ENCODE measurements at places on chromosomes 3 and 15. TPM values are rescaled to one million over a fixed set of nuclear protein-coding genes. Genes with fewer than 3 reads are reported as not detected.

DNA sequence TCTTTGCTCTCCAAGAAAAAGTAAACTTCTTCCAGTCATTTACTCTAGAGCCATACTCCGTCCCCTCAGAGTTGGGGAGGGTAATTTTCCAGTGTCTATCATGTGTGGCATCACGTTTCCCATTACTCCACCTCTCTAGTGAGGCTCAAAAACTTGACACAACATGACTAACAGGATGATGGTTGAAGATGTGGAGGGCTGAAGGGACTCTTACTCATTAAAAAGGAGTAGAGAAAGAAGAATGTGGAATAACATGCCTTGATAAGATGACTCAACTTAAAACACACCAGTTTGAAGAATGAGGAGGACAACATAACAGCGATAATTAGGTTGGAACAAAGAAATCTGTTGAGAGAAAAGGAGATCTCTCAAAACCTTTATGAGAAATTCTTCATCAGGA is 894.3 kb downstream of the OTOL1 start:
- no peak for DNase-seq

DNA sequence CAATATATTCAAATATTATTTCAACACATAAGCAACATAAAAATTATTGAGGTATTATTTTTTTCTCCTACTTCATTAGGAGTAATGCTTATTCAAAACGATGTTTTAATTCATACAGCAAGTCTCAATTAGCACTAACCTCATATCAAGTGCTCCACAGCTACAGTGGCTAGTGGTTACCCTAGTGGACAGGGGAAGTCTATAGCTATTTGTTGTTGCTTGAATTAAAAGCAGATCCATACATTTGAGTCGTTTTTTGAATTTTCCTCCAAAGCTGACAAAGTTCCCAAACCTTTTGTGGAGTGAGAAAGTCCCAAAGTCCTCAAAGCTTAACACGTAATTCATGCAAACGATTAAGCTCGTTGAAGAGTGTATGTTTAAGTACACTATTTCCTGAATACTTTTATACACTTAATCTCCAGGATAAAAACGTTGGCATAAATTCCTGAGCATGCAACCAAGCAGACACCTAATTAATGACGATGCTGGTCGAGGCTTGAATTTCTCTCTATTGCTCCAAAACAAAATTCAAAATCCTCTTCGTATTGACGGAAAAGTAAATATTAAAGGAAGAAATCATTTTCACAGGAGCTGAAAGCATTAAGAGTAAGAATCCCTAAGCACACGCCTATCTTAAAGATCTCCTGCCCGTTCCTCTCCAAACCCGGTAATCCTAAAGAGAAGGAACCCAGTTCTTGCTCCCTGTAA is 985 bp downstream of the VPS13C start:
- DNase-seq, result no peak

DNA sequence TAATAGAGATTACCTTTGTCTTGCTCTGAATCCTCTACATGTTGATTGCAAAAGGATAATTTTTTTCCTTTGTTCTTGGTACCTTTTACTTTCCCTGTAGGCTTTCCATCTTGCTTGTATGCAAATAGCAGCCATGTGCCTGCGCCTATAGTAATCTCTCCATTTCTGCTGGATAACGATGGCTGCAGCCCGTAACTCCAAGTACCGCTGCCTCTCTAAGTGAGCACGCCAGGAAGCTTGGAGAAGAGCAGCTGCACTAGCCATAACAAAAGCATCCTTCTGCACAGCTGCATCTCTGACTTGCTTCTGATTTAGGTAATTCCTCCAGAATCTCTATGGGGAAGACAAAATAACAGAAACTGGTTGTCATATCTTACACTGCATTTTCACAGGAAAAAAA is 89.3 kb downstream of the NR2E3 start:
- DNase-seq, result no peak

DNA sequence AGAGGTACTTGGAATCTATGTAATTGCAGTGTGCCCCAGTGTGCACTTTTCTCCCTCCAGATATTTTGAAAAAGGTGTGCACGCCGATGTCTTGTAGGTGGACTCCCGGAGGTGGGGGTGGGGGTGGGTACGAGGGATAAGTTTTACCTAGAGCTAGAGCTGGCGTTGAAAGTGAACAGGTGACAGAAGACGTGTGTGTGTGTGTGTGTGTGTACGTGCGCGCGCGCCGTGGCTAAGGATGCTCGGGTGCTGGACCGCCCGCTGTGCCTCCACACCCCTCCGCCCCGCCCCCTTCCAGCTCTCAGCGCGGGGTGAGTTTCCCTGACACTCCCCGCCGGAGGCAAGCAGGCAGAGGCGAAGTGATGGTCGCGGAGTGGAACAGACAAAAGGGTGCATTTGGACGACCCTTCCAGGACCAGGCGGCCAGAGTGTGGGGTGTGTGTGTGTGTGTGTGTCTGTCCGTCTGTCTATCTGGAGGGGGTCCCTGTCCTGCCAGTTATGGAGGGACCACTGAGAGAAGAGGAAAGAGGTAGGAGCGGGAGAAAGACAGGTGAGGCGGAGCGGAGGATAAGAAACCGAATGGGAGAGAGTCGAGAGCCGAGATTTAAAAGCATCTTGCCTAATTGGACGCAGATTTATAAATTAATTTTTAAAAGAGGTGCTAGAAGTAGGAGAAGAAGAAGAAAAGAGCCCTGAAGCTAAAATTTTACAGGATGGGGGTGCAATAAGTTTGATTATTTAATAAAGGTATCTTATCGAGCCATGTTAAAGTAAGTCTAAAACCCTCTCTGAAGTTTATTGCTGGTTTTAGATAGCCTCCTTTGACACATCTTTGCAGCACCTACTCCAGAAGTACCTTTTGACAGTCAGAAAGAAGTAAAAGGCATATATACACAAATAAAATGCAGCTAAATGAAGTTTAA is 335.8 kb upstream of the THRB start:
- DNase-seq, result peak; percentile 38

DNA sequence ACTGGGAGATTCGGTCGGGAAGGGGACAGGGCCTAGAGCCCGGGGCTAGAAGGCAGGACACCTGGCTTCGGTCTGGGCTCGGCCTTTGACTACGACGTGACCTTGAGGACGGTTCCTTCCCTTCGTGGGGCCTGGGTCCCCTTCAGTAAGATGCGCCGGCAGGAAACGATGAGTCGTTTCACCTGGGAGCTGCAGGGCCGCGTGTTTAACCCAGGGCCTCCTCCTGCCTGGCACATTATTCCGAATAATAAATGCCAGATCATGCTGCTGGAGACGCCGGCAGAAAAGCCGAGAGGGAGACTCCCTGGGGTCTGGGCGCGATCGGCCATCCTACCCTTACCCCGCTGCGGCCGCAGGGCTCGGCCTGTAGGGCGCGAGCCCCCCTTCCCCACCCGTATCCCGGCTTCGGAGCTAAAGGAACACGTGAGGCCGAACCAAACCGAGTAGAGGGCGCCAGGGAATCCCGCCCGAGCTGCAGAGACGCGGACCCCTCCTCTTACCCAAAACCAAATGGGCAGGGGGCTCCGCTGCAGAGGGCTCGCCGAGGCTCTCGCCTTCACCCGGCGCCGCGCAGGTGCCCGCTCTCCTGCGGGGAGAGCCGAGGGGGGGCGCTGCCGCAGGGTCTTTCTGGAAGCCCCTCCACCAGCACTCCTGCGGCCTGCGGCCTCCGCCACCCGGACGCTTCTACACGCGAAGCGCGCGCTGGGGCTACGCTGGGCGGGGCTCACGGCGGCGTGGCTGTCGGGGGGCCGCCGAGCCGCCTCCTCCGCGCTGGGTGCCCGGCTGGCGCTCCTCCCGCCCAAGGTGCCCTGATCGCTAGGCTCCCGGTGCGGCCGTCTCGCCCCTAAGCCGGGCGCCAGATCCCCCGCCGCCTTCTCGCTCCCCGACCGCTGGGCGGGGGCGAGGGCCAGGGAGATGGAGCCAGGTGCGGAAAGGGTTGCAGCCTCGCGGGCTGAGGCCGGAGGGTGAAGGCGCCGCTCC is at the start of gene BDH1:
TSS of gene BDH1 (minus strand) at position 688 of the 981 bp plus-strand sequence. CDS start 9,525 bp downstream, outside the sequence.
- no peak for DNase-seq

DNA sequence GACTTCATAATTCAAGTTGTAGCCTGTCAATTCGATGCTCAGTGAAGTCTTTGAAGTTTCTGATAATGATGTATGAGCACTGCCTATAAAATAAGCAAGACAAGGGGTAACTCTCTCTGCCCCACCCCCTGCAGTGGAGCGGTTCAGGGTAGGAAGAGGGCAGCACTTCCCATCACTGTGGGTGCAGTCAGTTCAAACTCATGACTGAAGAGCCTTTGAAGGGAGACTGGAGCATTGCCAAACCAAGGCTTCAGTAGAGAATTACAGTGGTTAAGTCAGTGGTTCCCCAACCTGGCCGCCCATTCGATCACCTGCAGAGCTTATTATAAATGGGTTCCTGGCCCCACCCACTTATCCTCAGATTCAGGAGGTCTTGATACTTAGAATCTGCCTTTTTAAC is 190.6 kb downstream of the SHQ1 start:
- no peak for DNase-seq

DNA sequence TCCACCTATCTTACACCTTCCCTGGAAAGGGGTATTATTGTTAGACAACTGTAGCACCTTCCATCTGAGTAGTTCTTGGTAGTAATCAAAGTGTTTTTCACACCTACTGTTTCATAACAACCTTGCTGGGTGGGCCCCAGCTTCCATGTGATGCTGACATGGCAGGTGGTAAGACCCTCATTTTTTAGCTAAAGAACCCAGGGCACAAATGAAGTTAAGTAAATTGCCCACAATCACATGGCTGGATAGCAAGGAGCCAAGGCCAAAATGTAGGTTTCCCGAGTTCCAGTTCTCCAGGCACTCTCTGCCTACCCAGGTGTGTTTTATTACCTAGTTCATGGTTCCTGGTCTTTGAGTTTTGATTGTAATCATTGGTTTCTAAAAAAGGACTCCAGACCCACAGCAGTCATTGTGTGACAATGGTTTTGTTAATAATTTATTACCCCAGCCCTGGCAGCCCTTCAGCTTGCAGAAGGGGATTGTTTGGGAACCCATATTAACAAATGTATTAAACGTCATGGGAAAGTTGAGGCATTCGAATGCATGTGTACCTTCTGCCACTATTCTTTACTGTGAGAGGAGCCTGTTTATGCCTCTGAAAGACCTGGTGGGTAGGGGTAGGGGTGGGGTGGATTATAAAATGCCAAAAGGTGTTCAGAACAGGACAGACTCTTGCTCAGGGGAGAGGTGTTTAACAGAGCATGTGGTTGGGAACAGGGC is 222.2 kb upstream of the BHLHE40 start:
- DNase-seq, result no peak

DNA sequence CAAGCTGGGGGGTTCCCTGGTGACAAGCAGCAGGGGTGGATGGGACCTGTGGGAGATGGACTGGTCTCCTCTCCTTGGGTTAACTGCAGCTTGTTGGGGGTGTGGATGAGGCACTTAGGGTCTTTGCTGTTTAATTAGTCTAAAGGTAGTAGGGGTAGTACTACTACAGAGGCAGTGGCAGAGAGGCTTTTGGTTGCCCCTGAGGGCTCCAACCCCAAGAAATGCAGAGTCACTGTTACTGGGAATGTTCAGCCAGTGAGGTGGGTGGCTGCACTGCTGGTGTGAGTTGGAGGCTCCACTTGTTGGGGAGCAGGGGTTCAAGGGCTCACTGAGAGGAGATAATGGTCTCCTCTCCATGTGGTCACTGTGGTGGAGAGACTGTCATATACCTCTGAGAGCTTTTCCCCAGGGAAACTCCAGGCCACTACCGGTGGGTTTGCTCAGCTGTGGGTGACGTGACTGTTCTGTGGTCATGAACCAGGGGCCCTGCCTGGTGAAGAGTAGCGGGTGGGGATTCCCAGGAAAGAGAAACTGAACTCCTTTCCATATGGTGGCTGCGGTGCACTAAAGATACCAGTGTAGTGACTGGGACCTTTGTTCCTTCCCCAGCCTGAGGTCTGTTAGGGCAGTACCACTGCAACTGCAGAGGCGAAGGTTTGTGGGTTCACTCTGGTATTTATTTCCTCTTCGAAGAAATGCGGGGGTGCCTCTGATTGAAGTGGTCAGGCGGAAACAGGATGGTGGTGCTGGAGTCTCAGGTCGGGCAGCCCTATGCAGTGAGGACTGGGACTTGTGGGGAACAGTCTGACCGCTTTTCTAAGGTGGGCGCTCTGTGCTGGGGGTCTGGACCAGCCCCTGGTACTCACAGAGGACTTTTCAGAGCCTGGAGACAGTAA is 68.9 kb upstream of the TNFSF10 start:
- DNase-seq, result no peak

DNA sequence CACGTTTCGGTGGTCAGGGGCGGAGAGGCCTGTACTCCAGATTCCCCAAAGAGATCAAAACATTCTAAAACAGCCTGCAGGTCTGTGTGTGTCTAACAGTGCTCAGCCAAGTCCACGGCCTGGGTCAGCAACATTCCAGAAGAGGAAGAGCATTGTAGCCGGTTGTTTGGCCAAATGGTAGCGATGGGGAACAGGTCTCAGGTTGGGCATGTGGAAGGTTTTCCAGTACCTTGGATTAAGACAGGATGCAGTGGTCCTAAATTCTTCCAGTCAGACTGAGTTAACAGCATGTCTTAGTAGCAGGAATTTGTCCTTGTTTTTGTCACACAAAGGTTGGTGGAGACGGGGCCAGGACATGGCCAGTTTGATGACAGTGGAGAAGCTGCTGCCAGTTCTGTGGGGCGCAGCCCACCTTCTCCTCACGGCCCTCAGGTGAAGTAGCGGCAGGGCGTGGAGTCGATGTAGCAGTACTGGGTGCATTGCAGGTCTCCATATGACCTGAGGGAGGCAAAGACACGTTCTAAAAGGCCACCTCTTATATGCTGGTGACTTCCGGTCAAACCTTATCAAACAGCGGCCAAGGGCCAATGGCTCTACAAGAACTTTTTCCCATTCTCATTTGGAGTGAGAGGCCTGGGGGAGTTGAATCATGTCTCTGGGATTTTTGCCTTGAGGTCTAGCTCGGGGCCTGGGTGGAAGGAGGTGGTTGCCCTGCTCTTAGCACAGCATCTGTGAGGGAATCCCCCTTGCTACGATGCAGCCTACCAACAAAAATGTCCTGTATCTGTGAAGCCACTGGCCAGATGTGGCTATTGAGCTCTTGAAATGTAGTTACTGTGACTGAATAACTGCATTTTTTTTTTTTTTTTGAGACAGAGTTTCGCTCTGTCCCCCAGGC is 24.1 kb downstream of the EAF1 start:
- no peak for DNase-seq

DNA sequence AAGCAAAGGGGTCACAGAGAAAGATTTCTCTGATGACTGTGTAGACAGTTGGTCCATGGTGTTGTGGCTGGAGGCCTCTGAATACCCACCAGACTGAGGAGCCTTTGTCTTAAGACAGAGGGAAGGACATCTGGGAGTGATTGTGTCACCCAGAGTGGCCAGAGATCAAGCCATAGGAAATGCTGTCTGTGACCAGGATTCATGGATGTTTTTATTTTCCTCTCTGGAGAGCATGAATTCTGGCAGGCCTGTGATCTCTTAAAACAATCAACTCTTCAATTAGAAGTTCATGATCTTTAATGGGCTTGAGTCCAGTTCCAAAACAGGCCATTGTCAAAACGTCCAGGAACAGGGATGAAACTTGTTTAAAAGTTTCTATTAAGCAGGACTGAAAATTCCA is 198.9 kb upstream of the CTDSPL start:
- DNase-seq, result no peak

- no peak for DNase-seq
These were observed 81.7 kb upstream of the MYZAP start for GRCh38 chr15:57509965-57510364.

GHRL gene
- total RNA-seq, result not detected

GLDN gene
- 0.96 TPM for total RNA-seq

GOLGA8B gene
- 56.6 TPM for total RNA-seq

DNAJC19 gene
- 34.2 TPM for total RNA-seq

MESP1 gene
- total RNA-seq, result 2.9 TPM
